Hematopoietic multipotent progenitor cell treated with erythropoietin and hydrocortisone succinate and interleukin-3 and kit ligand, for 4 days (in vitro differentiated cells): ENCODE measurements at places on chromosomes 4 and X.

GRCh38 chr4:15744016-15744545, 34.0 kb upstream of the CD38 start:
- no peak for DNase-seq

DNA sequence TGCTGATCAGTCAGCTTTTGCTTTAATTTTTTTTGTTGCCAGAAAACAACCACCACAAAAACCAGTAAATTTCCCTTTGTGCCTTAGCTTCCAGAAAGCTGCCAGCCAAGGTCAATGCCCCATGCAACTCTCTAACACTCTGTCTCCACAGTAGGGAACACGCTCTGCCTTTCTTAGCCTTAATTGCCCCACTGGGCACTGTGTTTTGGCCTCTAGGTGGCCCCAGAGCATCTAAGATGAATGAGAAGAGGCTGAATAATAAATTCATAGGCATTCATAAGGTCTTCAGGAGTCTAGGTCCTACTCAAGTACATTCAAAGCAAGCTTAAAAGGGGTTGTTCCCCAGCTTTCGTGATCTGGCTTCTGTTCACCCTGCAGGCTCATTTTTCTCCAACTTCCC, 57.7 kb upstream of the PASD1 start:
- peak; percentile 61 for DNase-seq

- DNase-seq: peak; percentile 58
Observed at GRCh38 chr4:3302173-3302785, 9.5 kb downstream of the RGS12 start.

- DNase-seq: peak; percentile 90
Observed at GRCh38 chrX:2614911-2615310, 76.2 kb upstream of the CD99 start.

- no peak for DNase-seq
Observed at GRCh38 chr4:80538276-80538926, 202.9 kb downstream of the CFAP299 start.

- no peak for DNase-seq
Observed at GRCh38 chr4:42927946-42928345, 35.4 kb downstream of the GRXCR1 start.

- DNase-seq: peak; percentile 68
Observed at GRCh38 chr4:6910340-6910959, 824 bp downstream of the TBC1D14 start.

- DNase-seq: no peak
Observed at GRCh38 chrX:45774961-45775360, 574.3 kb upstream of the DIPK2B start.

GRCh38 chrX:20189171-20189570, 47.5 kb upstream of the EIF1AX start:
- no peak for DNase-seq

DNA sequence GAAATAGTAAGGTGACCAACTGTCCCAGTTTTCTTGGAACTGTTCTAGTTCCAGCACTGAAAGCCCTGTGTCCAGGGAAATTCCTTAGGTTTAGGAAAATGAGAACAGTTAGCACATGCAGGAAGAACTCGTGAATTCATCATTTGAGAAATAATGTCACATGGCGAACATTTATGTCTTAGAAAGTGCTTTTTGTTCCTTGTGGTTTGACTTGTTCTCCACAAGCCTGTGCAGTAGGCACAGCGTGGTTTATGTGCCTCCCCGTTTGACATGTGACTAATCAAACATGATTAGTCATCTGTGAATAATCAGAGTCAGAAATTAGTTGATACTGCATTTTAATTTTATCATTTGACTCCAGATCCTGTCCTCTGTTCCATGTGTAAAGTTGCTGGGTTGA, 556.0 kb upstream of the CPEB2 start:
- peak; percentile 41 for DNase-seq

- DNase-seq: no peak
Observed at GRCh38 chr4:166662266-166662843, 571.9 kb downstream of the SPOCK3 start.

- DNase-seq: peak; percentile 71
Observed at GRCh38 chr4:75916091-75916661, 13.9 kb upstream of the PPEF2 start.

GRCh38 chrX:10106806-10107205, 50.0 kb upstream of the CLCN4 start:
- no peak for DNase-seq

DNA sequence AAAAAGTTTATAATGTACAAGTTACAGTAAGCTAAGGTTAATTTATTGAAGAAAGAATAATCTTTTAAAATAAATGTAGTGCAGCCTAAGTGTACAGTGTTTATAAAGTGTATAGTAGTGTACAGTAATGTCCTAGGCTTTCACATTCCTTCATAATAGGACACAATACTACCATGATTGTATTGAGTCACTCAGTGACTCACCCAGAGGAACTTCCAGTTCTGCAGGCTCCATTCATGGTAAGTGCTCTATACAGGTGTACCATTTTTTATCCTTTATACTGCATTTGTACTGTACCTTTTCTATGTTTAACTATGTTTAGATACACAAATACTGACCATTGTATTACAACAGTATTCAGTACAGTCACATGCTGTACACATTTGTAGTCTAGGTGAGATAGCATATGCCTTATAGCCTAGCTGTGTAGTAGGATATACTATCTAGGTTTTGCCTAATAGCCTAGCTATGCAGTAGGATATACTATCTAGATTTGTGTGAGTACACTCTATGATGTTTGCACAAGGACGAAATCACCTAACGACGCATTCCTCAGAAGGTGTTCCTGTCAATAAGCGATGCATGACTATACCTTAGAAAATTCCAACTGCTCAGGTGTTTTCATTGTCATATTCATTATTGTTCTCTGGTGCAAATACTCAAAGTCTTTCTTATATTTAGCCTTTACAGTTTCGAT, 5.5 kb upstream of the TMEM255A start:
- no peak for DNase-seq

- peak; percentile 84 for DNase-seq
Observed at GRCh38 chr4:146488495-146489174, 33.1 kb downstream of the SLC10A7 start.

- DNase-seq: peak; percentile 70
Observed at GRCh38 chr4:36385951-36386571, 104.6 kb downstream of the DTHD1 start.

GRCh38 chr4:148693913-148694649, 251.9 kb upstream of the NR3C2 start:
- no peak for DNase-seq

- no peak for DNase-seq
Observed at GRCh38 chr4:108417923-108418322, 202.5 kb upstream of the RPL34 start.

GRCh38 chr4:88158038-88158488, 376 bp downstream of the ABCG2 start:
- no peak for DNase-seq
